ENCODE measurements at places on chromosomes 3 and 15. TPM values are rescaled to one million over a fixed set of nuclear protein-coding genes. Genes with fewer than 3 reads are reported as not detected.

DNA sequence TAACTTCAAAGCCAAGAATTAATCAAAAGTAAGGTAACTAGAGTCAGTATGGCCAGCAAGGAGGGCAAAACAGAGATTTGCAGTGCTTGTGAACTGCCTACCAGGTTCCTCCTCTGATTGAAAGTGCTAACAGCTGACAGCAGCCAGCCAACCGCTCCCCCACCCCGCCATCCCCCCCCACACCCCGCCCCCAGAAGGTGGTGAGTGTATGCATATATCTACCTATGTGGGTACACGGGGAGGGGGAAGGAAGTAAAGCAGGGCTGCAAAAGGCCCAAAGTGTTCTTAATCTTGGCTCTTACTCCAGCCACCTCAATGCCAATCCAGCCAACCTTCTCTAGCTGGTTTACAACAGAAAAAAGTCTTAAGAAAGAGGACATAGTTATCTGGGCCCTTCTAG is 50.7 kb downstream of the RAF1 start:
- no peak for DNase-seq

GRCh38 chr3:16461463-16462245 is 51.8 kb downstream of the RFTN1 start:
- no peak for DNase-seq

GRCh38 chr3:64520334-64520733 is 167.5 kb downstream of the ADAMTS9 start:
- DNase-seq, result no peak

PARL gene
- polyA plus RNA-seq, result 61.4 TPM

SPATA12 gene
- polyA plus RNA-seq, result 0.08 TPM

- no peak for DNase-seq
These were observed 29.3 kb downstream of the PLA2G4D start for GRCh38 chr15:42065033-42065432.

GABPB1 gene
- 16.3 TPM for polyA plus RNA-seq

ACP3 gene
- polyA plus RNA-seq, result 1.0 TPM

- no peak for DNase-seq
These were observed 63.4 kb downstream of the SNRK start for GRCh38 chr3:43349716-43350115.
